MCF 10A (cell line): ENCODE measurements at places on chromosomes 2 and 18. TPM values are rescaled to one million over a fixed set of nuclear protein-coding genes. Genes with fewer than 3 reads are reported as not detected.

Gene TCF7L1
- 0.81 and 1.1 TPM in 2 replicates for total RNA-seq

Gene VWC2L
- not detected in 2 replicates for total RNA-seq

Gene FOXI3
- total RNA-seq: not detected in 2 replicates

Gene NT5C1B
- not detected in 2 replicates for total RNA-seq

Gene SYT4
- total RNA-seq: not detected in 2 replicates

Gene RGPD8
- total RNA-seq: 13.9 and 16.2 TPM in 2 replicates

Gene BOK
- total RNA-seq: 15.5 and 18.6 TPM in 2 replicates

Gene RUFY4
- not detected in 2 replicates for total RNA-seq

Gene RGPD3
- 0.20 TPM in 1 of 2 replicates, not detected in the other for total RNA-seq

Gene LIMS3
- total RNA-seq: 1.5 TPM in 2 replicates

Gene POTEC
- total RNA-seq: not detected in 2 replicates

Gene RESP18
- not detected in 2 replicates for total RNA-seq

Gene TLX2
- not detected in 2 replicates for total RNA-seq

Gene TRIM54
- not detected in 2 replicates for total RNA-seq

Gene ATRAID
- 115 and 122 TPM in 2 replicates for total RNA-seq
